AG04449 (cell line): ENCODE measurements at places on chromosomes 11 and 22.

- DNase-seq: no peak
These were observed 359.6 kb upstream of the CTSC start for GRCh38 chr11:88697139-88697538.

- no peak for DNase-seq
These were observed 1.4 kb upstream of the NXF1 start for GRCh38 chr11:62806611-62807121.

GRCh38 chr11:104663190-104664140, 234.8 kb downstream of the CASP12 start:
- no peak for DNase-seq

- DNase-seq: no peak
These were observed 3.7 kb upstream of the PLAAT4 start for GRCh38 chr11:63532799-63533475.

GRCh38 chr22:39405346-39406085, 5.9 kb downstream of the TAB1 start:
- DNase-seq: no peak

- peak; percentile 90 for DNase-seq
These were observed 10.8 kb upstream of the LDHA start for GRCh38 chr11:18383388-18384156.

DNA sequence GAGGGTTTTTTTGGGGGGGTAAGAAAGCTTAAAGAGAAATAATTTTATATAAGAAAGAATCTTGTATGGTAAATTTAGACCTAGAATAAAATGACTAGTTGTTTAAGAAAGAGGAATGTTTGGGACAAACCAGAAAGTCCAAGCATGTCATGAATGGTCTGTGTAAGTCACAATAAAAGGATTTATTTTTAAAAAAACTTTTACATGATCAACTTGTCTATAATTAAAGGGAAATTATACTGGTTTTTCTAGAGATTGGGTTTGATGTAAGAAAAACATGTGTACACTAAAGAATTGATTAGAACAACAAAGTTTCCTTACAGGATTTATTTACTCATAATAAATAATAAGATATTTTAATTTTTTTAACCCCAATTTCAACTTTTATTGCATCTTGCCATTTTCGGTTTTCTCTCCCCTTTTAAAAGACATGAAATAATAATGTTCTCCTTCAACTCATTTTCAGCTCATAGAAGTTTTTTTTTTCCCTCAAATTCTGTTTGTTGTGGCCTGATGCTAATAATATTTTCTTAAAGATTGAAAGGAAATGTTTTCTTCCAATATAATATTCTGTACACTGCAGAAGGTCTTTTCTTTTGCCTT, 35.4 kb upstream of the INCENP start:
- DNase-seq: no peak

GRCh38 chr22:44748524-44748923, 3.9 kb upstream of the ARHGAP8 start:
- DNase-seq: no peak

DNA sequence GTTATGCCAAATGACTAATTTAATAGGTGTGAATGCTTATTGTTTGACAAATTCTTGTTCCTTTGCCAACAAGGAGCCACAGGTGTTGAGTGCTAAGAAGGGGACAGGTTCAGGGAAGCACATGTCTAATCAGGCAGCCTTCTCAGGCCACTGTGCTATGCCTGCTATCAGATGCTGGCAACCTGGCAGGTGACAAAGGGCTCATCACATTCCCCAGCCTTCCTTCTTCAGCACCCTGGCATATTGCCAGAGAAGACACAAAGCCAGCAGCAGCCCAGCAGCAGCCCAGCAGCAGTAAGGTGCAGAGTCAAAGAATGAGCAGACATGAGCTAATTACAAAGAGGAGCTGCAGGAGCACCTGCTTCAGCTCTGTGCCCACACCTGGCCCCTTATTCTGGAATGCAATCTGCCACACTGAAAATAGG, 68.2 kb downstream of the GUCY1A2 start:
- no peak for DNase-seq

DNA sequence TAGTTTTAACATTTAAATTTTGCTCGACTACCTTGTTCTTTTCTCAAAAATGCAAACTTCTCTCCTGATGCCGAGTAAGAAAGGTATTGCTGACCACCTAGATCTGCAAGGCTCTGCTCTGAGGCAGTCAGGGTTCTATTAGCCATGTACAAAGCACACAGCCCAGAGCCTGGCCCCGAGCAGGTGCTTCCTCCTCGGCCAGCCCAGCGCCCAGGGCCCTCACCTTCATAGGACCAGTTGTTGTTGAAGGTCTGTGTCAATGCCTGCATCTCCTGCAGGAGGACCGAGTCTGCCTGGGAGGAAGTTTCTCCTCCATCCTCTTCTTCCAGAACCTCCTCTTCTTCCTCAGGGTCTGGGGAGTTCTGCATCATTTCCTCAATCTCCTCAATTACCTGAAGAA, 35.8 kb downstream of the FEZ1 start:
- no peak for DNase-seq
